ENCODE measurements at places on chromosomes 2 and 18.

DNA sequence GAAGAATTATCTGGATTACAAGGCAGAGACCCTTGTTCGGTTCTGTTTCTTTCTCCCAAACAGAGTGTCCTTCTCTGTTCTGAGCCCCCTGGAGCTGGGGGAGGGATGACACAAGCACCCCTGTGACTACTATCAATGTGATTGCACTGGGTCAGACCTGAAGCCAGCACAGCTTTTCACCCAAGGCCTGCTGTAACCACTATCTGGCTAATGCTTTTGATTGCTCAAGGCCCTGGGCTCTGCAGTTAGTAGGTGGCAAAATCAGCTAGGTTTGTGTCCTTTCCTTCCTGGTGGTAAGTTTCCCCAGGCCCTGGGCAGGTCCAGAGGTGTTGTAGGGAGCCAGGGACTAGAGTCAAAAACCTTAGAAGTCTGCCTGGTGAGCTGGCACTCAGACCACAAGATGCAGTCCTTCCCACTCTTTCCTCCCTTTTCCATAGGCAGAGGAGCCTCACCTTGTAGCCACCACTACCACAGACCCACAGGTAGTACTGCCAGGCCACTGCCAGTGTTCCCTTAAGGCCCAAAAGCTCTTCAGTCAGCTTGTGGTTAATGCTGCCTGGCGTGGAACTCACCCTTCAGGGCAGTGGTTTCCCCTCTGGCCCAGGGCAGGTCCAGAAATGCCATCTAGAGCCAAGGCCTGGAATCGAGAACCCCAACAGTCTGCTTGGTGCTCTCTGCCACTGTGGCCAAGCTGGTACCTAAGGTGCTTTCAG lies 83.0 kb downstream of the FAM117B start:
- no peak for DNase-seq

DNA sequence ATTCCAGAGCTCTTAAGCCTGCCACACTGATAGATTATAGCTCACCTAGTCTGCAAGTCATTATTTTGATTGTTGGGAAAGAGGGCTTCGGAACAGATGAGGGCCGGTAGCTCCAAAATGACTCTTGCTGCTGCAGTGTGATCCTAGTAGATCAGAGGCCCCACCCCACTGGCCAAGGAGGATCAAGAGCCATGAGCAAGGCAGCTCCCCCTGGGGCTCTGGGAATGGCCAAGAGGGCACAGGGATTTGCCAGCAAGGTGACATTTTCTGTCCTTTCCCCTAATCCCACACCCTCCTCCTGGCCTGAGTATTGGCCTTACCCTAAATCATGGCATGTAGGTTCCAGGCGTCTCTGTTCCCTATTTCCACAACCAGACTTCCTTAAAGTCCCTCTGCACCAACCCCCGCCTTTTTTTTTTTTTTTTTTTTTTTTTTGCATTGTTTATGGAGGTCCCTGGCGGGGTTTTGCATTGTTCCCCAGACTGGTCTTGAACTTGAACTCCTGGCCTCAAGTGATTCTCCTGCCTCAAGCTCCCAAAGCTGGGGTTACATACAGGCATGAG lies 36.5 kb downstream of the EIF4E2 start:
- DNase-seq: no peak

GRCh38 chr2:49028101-49028500 lies 126.2 kb downstream of the FSHR start:
- no peak for DNase-seq

- no peak for DNase-seq
These were observed 6.8 kb downstream of the SLC19A3 start for GRCh38 chr2:227710986-227711385.

- DNase-seq: no peak
These were observed 174.1 kb downstream of the UXS1 start for GRCh38 chr2:106020032-106020431.

DNA sequence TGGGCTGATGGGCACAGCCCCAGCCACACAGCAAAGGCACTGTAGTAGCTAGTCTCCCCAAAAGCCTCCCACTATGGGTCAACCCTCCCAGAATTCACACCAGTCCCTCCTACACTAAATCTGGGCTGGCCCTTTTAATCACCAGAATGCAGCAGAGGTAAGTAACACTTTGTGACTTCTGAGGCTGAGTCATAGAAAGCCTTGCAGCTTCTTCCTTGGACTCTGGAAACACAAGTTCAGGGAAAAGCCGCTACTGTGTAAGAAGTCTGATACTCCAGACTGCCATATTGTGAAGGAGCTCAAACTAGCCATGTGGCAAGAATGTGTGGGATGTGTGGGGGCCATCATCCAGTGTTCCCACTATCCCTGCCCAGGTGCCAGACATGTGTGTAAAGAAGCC lies 19.0 kb upstream of the SIX2 start:
- no peak for DNase-seq

- DNase-seq: no peak
These were observed 30.9 kb downstream of the MBP start for GRCh38 chr18:77101410-77102258.
